ENCODE measurements at places on chromosomes 1 and 21. TPM values are rescaled to one million over a fixed set of nuclear protein-coding genes. Genes with fewer than 3 reads are reported as not detected.

The IGFN1 gene
- not detected for total RNA-seq

The SLC9A1 gene
- total RNA-seq, result 4.7 TPM

The MAGOH gene
- 17.4 TPM for total RNA-seq

The C1orf226 gene
- 0.49 TPM for total RNA-seq

The CPT2 gene
- 20.1 TPM for total RNA-seq

The RNF186 gene
- not detected for total RNA-seq

The AMY1C gene
- not detected for total RNA-seq

The SPRR1A gene
- not detected for total RNA-seq

The MASP2 gene
- not detected for total RNA-seq

The HORMAD1 gene
- not detected for total RNA-seq

The MCOLN3 gene
- 0.97 TPM for total RNA-seq

The PPIAL4G gene
- total RNA-seq, result not detected

The LCK gene
- total RNA-seq, result not detected

The ZNF362 gene
- total RNA-seq, result 15.3 TPM

The C21orf91 gene
- total RNA-seq, result 9.1 TPM

The GRIK1 gene
- total RNA-seq, result 0.49 TPM

The OR2T29 gene
- not detected for total RNA-seq

The C4BPA gene
- total RNA-seq, result not detected

The LCE1D gene
- not detected for total RNA-seq

The FBXO2 gene
- 1.8 TPM for total RNA-seq

The LIN28A gene
- total RNA-seq, result not detected

The KCNC4 gene
- total RNA-seq, result 1.6 TPM

The ESPN gene
- not detected for total RNA-seq

The CBR3 gene
- total RNA-seq, result 14.4 TPM

The ITGB2 gene
- 3.4 TPM for total RNA-seq

The NR5A2 gene
- 0.32 TPM for total RNA-seq

The ATPAF1 gene
- 47.1 TPM for total RNA-seq

The TMEM200B gene
- 28.6 TPM for total RNA-seq

The TCHHL1 gene
- total RNA-seq, result not detected

The AJAP1 gene
- total RNA-seq, result 0.24 TPM

The HEYL gene
- 0.16 TPM for total RNA-seq

The NDC1 gene
- 6.7 TPM for total RNA-seq

The SLC44A3 gene
- total RNA-seq, result 1.7 TPM

The A3GALT2 gene
- total RNA-seq, result not detected
